ENCODE measurements at places on chromosomes 2 and 18.
A peak's percentile ranks its signal among the peaks of the same experiment; 100 is the strongest.

- no peak for DNase-seq
Measured at GRCh38 chr2:200007306-200007705, 51.9 kb downstream of the MAIP1 start.

- DNase-seq, result no peak
Measured at GRCh38 chr2:37892436-37893114, 32.5 kb upstream of the RMDN2 start.

DNA sequence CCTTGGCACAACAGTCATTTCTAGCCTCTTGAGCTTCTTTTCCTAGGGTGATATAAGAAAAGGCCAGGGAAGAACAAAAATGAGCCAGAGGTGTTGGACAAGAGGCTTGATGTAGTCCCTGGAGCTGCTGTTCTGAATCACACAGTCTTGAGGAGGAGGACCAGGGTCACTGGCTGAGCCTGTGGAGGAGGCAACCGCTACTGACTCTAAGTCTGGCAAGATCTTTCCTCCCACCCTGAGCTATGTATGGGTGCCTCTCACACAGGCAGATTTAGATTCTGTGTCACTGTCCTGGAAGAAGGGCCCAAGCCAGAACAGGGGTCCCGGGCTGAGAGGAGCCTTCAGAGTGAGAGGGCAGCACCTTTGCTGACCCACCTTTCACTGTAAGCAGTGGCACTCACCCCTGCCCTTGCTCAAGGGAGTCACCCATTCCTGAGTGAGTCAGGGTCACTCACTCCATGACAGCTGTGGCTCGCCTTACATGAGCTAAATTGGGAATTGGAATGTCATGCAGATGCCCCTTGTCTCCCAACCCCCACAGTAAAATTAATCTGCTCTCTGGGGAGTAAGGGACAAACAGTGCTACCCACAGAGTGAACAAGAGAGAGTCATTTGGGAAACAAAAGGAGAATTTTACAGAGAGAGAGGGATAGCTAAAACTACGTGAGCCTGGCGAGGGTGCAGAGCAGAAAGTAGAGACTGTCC is at the start of gene TRIM54:
TSS of gene TRIM54 (plus strand) at position 575 of the 705 bp plus-strand sequence. CDS start 303 bp downstream, outside the sequence.
- DNase-seq, result no peak

DNA sequence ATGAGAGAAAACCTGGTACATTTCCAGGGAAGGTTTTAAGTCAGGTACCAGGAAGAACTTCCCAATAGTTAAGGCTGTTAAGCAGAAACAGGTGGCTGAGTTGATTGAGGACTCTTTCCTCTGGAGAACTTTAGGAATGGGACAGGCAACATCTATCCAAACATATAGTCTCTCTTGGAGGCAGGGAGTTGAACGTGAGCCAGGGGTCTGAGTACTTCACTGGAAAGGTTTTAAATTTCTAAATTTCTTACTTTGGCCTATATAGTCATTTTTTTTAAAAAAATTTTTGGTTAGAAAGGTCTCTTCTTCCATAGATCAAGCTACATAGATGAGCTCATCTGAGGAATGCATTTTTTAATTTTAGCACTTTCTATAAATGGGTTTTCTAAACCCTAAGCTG is 261.4 kb upstream of the TCF4 start:
- DNase-seq, result no peak

DNA sequence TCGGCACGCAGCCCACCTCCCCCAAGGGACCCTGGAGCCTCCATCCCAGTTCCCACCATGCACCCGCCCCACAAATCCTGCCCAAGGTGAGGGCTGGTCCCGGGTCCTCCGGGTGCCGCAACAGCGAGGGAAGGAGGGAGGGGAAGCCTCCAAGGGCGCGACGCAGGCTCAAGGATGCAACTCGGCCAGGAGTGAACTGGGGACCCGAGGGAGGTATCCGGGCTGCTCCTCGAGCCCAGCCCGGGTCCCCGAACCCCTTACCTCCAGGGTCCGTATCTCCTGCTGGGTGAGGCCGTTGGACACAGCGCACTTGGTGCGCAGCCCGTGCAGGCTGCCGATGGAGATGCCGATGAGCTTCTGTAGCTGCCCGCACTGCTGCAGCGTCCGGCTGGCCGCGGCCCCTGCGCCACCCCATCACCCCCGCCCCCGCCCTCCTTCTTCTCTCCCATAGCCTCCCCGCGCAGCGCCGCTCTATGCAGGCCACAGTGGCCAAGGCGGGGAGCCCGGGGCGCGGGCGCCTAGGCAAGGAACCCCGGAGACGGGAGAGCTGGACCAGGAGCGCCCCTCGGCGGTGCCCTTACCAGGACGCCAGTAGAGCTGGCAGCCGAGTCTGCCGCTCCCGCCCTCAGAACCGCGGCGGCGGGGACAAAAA is 124.1 kb downstream of the ANKRD30BL start:
- DNase-seq, result no peak

GRCh38 chr2:1995987-1996386 is 251.7 kb upstream of the PXDN start:
- DNase-seq, result no peak

GRCh38 chr2:3470166-3470651 is 49.1 kb downstream of the ADI1 start:
- no peak for DNase-seq

GRCh38 chr2:88053934-88054781 is 1.4 kb downstream of the KRCC1 start:
- DNase-seq, result peak; percentile 23

DNA sequence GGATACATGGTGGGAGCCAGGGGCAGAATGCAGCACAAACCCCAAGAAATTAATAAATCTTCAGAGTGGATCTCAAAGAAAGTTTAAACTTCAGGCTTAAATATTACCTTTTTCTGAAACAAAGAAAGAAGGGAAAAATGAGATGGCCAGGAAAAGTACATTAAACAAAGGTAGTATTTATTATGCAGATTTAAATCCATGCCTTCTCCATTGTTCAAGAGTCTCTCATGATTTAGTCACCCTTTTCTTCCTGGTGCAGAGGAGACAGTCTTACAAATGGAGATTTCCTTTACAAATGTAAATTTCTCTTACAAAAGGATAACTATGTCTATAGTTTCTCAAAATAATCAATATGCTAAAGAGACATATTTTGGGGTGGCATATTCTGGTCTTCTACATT is 33.4 kb upstream of the PPM1B start:
- no peak for DNase-seq

- no peak for DNase-seq
Measured at GRCh38 chr18:53935399-53935798, 289.1 kb downstream of the MBD2 start.

- no peak for DNase-seq
Measured at GRCh38 chr2:8923183-8923582, 80.3 kb downstream of the MBOAT2 start.

DNA sequence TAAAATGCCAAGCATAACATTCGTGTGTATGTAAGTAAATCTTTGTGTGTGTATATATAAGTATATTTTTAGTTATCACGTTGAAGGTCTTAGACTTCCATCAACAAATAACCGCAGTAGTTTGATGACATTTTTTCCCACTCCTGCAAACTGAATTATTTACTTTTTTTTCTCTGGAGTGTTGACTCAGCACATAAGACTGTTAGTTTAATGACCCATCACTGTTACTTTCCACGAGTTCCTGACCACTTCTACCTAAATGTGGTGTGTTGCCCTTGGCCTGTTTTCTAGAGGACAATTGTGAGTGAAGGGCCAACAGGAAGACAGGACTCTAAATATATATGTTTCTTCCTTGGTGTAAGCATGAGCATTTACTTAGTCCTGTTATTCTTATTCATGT is 71.3 kb upstream of the TXNDC2 start:
- DNase-seq, result peak; percentile 58
